Nucleus accumbens (tissue), 56 donors: ENCODE measurements at places on chromosomes 3 and 15.
A peak's percentile ranks its signal among the peaks of the same experiment; 100 is the strongest.

- DNase-seq: no peak
Measured at GRCh38 chr3:42733501-42734262, 31.1 kb upstream of the HHATL start.

GRCh38 chr3:25536521-25537391, 108.7 kb downstream of the RARB start:
- DNase-seq: no peak

- no peak for DNase-seq
Measured at GRCh38 chr3:114218006-114218405, 19.4 kb downstream of the ZNF80 start.

DNA sequence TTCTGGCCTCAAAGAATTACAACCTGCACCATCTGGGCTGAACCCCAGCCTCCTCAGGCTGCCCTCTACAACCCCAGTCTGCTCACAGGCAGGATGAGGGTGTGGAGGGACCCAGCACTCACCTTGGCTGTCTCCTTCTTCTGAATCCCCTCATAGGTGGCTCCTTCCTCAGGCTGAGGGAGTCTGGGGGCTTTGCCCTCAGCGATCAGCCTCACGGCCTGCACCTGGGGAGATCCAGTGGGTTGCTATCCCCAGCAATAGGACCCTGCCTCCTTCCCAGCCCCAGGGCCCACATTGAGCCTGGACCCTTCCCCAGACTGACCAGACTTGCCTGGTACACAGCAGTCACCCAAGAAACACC, 25.1 kb downstream of the ALDH1L1 start:
- DNase-seq: no peak

DNA sequence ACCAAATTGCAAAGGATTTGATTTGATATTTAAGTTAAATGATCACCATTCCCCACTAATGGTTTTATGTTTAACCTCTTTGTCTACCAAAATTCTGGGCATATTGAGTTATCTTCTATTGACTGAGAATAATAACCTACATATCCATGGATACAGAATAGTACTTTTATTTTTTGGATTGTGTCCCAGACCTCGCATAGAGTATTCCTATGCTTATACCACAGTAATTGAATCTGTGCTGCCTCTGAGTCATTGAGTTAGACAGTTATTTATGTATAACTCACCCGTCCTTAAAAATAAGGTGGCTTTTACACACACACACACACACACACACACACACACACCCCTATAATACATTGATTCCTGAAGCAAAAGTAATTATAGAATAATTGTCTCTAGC, 690.1 kb upstream of the BCHE start:
- no peak for DNase-seq

- no peak for DNase-seq
Measured at GRCh38 chr3:143249014-143249413, 129.4 kb downstream of the CHST2 start.

- no peak for DNase-seq
Measured at GRCh38 chr3:126472277-126473006, 3.2 kb downstream of the ZXDC start.

- DNase-seq: no peak
Measured at GRCh38 chr15:23569151-23569925, 3.9 kb downstream of the MKRN3 start.

DNA sequence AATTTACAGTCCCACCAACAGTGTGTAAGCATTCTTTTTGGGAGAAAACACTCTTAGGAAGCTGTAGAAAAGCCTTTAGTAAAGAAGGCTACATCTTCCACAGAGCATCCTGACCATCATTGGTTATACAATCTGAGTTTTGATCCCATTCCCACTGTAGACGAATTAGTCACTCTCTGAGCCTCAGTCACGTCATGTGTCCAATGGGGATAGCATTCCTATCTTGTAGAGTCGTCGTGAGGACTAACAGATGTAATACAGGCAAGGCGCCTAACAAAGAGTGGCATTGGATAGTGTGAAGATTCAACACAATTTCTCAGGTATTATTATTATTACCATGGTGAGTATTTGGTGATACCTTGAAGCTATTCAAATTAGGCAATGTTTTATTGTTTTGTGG, 44.0 kb upstream of the ALDH1A3 start:
- no peak for DNase-seq

DNA sequence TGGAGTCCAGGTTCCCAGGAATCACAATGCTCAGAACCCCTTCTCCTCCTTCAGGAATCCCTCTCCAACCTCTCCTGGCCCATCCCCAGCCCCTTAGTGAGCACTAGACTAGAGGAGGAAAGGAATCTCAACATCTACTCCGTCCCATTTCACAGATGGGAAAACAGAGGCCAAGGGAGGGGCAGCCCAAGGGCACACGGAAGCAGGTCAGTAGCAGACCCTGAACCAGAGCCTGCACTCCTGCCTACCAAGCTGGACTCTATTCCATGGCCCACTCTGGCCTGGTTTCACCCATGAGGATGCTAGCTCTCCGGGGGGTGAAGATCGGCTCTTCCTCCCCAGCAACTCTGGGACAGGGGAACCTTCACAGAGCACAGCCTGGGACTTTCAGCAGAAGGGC, 14.3 kb downstream of the SEMA7A start:
- no peak for DNase-seq

GRCh38 chr15:67114846-67115585, 49.6 kb downstream of the SMAD3 start:
- DNase-seq: no peak

DNA sequence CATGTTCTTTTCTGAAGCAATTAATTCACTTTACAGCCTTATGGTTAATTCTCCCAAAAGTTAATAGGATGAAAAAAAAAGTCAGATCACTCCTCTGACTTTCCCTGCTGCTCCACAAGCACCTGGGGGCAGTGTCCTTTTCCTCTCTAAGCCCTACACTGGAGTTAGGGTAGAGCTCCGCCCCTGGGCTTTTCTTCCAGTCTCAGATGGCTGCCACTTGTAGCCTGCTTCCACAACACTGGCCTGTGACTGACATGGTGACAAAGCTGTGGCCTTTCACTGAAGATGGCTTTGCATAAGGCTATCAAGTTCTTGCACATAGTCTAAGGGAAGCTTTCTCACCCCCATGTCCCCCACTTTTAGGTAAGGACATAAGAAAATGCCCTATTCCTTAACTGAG, 1.3 kb upstream of the MON1A start:
- DNase-seq: no peak

GRCh38 chr15:75181780-75182179, 19.9 kb upstream of the C15orf39 start:
- DNase-seq: no peak

- DNase-seq: no peak
Measured at GRCh38 chr15:76376816-76377215, 40.2 kb downstream of the ISL2 start.

DNA sequence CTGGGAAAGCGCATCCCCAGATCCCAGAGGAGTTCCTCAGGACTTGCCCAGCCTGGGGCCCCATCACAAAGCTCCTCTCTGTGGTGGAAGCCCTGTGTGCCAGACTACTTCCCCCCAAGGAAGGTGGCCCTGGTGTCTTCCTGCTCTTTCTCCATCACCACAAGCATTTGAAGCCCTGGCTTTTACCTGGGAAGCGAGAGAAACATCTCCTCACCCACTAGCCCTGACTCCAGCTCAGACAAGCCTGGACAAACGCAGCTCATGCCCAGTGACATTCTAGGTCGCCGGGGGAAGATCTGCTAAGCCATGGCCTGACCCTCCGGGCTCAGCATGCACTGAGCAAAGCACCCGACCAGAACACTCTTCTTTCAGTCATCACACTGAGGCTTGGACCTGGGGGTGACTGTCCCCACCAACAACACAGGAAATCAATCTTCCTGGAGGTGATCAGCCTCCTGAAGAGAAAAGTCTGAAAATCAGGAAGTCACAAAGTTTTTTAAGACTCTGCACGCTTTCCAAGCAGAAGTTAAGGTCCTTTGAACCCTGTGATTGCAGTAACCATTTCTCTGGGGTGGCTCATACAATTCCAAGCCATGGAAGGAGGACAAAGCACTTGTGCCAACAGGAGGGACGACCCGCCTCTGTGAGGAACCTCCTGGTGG, 40.8 kb downstream of the KLHL25 start:
- DNase-seq: no peak

DNA sequence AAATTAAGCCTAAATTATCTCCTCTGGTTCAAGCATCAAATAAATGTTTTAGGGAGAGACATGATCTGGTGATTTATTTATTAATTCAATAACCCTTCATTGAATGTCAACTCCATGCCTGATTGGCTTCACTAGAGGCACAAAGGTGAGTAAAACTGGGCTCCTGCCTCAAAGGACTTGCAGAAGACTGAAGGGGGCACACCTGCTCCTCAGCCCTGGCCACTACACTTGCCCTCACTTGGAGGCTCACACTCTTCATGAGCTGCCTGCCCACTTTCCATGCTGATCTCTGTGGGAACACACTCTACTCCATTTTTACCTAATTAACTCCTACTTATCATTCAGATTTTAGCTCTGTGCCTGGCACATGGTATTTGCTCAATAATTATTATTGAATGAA, 84.4 kb upstream of the KCNMB2 start:
- DNase-seq: no peak

DNA sequence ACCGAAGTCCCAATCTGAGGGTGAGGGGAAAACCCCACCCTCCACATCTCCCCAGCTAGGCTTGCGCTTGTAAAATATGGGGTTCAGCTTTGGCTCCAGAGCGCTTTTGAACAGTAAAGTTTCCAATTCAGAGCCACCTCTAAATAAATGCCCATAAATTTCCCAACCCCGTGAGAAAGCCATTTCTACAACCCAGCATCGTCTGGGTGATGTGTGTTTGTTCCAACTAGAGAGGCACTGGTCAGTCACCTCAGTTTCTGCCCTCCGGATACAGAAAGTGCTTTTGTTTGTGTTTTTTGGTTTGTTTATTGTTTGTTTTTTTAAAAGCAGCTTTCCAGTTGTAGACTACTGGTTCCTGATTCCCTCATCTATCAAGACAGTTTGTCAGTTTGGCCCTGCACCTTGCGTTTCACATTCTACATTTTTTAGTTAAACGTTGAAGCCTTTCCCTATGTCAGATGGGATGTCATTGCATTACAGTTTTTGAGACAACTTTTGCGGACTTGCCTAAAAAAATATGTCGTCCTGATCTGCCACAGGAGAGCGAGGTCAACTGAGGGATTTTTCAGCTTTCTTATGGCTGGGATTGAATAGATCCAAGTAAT, 15.0 kb upstream of the SOX2 start:
- DNase-seq: no peak

- DNase-seq: no peak
Measured at GRCh38 chr3:51942603-51943450, 664 bp downstream of the PARP3 start.

DNA sequence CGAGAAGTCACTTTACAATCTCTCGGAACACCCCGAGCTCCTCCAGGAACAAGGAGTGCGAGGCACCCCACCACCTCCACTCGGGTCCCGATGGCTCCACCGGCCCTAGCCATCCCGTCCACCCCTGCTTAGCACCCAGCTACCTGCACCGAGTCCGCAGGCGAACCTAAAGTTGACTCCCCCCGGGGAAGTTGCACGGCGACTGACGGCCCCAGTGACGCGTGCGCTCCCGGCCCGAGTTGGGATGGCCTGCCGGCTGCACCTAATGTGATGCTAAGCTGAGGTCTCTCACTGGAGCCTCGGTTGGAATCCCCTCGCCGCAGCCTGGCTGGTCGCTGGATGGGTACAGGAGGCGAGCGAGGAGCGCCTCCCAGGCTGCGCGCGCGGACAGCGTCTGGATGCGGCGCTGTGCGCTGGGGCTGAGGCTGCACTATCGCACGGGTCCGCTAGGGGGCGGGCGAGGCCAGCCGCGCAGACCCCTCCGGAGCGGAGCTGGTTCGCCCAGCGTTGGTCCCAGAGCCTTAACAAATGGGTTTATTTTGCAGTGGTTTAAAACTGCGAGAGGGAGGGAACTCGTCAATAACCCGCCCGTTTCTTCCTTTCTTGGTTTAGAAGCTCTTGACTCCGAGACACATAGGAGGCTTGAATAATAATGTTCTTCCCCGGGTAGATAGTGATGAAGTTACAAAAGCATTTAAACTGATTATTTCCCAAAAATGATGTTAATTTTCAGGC, at the start of gene OXTR:
TSS of gene OXTR (minus strand) at position 526 of the 735 bp plus-strand sequence. CDS start 1,426 bp downstream, outside the sequence.
- DNase-seq: peak; percentile 41

DNA sequence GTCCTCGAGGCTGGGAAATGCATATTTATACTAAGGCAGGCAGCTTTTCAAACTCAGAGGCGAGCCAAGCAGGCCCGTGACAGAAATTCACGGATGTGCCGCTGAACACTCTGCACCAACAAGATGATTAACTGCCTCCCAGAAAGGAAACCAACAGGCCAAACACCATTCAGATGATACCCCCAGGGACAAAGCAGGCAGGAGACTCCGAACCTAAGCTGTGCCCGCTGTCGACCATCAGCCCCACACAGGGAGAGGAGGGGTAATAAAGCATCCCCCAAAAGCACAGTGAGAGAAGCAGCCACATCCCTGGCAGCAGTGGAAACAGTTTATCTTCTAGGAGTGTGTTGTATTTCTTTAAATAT, 31.8 kb downstream of the ADAMTS17 start:
- no peak for DNase-seq

DNA sequence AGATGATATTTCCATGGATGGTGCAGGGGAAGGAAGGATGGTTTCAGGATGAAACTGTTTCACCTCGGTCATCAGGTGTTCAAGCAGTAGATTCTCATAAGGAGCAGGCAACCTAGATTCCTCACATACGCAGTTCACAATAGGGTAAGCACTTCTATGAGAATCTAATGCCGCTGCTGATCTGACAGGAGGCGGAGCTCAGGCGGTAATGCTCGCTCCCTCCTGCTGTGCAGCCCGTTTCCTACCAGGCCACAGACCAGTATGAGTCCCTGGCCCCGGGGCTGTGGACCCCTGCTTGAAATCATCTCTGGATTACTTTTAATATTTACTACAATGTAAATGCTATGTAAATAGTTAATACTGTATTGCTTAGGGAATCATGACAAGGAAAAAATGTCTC, 241.8 kb downstream of the ROBO2 start:
- DNase-seq: no peak

- DNase-seq: no peak
Measured at GRCh38 chr3:13716540-13717221, 163.2 kb downstream of the WNT7A start.

- DNase-seq: no peak
Measured at GRCh38 chr3:52007291-52007690, 11.6 kb upstream of the RPL29 start.

DNA sequence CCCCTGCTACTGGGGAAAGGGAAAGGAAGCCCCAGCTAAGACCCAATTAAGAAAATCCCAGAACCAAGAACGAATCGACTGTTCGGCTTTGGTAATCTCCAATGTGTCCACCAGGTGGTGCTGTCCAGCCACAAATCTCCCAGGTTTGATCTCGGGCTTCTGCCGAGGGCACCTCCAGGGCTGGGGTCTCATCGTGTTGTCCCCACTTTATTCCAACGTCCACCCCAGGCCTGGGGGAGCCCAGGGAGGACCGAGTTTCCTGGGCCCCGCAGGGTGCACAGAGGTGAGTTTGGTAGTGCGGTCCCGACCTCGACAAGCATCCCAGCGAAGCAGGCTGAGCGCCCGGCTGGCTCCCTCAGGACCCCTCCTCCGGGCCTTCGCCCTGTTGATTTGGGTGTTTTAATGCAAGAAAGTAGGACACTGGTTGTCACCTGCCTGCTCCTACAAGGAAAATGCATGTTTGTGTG, 185.1 kb downstream of the GOLGA6L6 start:
- DNase-seq: no peak

- DNase-seq: no peak
Measured at GRCh38 chr3:197428952-197429351, 126.8 kb downstream of the BDH1 start.
